ENCODE measurements at places on chromosomes 13 and 19. TPM values are rescaled to one million over a fixed set of nuclear protein-coding genes. Genes with fewer than 3 reads are reported as not detected.

- no peak for DNase-seq
Observed at GRCh38 chr13:104584481-104584880, 1518.3 kb upstream of the SLC10A2 start.

DNA sequence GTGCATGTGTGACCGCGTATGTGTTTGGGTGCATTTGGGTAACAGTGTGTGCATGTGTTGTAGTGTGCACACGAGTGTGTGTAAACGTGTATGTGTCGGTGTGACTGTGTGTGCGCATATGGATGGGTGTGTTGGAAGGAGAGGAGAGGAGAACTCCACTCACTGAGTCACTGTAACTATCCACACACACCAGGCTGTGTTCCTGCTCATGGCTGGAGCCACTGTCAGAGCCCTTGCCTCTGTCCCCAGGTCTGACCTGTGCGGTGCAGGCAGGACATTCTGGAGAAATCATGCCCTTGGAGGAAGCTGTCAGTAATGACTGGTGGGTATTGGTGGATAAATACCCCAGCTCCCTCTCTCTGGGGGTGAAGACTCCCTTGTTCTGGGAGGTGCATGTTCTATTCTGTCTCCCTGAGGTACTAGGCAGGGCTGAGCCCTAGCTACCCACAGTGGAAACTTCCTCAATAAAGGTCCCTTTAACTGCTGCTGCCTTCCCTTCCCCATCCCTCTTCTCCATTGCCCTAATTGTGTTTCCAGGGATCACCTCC, 48.4 kb downstream of the CYP4F22 start:
- no peak for DNase-seq

- DNase-seq: no peak
Observed at GRCh38 chr13:72004784-72005374, 137.9 kb upstream of the DACH1 start.

- DNase-seq: no peak
Observed at GRCh38 chr13:97223037-97223710, 1.0 kb downstream of the MBNL2 start.

DNA sequence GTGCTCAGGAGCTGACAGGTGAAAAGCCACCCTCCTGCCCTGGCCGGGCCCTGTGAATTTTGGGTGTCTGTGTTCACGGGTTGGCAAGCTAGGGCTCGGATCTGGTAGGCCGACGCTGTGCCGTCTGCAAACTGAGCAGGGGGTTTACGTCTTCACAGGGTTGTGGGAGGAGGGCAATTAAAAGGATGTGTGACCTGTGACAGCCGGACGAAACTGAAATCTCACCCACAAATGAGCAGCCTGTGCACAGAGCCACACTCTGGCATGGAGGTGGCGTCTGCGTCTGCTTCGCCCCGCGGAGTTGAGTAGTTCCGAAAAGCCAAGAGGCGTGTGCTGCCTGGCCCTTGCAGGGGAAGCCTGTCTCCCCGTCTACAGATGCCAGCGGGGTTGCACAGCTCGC, 117.3 kb downstream of the KDM4B start:
- no peak for DNase-seq

DNA sequence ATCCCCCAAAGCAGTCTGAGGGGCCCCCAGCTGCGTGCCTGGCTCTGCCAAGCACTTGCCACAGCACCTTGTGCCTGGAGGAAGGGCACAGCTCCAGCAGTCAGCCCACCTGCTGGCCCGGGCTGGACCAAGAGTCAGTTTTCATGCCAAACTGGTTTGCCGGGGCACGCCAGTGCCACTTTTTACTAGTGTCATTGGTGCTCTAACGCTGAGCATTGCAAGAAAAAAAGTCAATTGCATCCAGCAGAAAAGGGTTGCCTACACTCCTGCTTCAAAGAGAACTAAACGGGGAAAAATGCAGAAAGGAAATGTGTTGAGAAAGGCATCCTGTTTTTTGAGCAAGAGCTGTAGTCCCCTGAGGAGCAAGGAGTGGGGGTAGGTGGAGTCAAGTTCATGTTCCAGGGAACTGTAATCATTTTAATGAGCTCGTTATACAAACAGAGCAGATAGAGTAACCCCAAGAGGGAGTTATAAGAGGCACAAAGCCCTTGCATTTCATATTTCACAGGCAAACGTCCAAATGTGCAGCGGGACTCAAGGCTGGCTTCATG, 68.4 kb downstream of the F2RL3 start:
- DNase-seq: no peak

DNA sequence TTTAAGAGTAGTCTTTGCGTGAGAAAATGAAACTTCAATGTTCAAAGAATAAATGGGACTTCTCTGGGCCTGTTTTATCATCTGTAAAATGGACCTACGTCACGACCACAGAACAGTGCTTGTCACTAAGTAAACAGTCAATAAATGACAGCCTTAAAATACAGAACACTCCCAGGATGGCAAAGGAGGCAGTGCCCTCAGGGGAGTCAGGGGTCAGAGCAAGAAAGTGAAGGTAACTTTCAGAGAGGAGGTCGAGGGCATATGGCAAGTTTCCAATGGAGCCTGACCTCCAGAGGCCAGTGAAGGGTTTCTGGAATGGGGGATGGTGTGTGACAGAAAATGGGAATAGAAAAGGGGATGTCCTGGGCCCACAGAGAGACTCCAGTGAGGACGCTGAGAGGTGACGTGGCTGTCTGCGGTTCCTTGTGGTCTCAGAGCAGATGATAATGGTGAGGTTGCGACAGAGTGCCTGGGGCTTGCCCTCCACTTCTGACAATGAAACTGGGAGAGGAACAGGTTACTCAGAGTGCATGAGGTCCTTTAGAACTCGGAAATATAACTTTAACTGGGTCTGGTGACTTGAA, 91.8 kb downstream of the UBL3 start:
- no peak for DNase-seq

- no peak for DNase-seq
Observed at GRCh38 chr19:34430738-34431625, 2.8 kb downstream of the UBA2 start.

DNA sequence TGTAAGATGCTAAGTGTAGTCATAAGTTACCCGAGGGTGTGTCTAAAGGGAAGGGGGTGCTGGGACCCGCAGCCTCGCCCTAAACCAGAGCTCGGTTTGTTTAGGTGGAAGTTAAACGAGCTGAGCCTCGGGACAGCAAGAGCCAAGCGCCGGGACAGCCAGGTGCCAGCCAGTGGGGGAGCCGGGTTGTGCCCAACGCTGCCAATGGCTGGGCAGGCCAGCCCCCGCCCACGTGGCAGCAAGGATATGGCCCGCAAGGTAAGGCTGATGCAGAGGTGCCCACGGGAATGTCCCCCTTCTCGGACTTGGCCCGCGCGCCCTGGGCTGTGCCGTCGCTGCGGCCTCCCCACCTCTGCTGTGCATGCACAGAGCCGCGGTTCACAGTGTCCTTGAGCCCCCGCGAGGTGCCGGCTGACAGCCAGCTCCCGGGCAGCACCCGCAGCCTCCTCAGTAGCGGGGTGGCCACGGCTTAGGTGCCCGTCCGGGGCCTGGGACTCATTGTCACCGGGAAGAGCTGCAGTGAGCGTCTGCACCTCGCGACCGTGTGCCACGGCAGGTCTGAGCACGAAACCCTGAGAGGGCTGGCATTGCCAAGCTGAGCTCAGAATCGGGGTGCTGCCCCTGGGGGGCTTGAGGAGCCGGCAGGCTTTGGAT, 9.3 kb upstream of the RPS15 start:
- no peak for DNase-seq

DNA sequence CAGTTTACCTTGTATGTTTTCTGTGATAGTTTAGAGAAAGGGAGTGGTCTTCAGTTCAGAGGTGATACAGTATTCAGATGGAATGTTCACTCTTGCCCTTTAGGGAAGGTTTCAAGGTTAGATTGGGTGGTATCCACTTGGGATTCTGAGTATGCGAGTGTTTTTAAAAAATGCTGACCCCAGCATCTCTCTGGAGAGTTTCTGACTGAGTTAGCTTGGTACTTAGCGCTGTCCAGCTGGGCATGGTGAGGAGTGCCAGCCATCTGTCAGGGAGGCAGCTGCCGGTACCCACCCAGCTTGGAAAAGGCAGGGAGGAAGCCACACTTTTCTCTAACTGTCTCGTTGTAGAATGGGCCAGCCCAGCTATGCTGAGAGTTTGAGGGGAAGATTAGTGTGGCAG, 63.3 kb downstream of the ARHGEF7 start:
- DNase-seq: no peak

DNA sequence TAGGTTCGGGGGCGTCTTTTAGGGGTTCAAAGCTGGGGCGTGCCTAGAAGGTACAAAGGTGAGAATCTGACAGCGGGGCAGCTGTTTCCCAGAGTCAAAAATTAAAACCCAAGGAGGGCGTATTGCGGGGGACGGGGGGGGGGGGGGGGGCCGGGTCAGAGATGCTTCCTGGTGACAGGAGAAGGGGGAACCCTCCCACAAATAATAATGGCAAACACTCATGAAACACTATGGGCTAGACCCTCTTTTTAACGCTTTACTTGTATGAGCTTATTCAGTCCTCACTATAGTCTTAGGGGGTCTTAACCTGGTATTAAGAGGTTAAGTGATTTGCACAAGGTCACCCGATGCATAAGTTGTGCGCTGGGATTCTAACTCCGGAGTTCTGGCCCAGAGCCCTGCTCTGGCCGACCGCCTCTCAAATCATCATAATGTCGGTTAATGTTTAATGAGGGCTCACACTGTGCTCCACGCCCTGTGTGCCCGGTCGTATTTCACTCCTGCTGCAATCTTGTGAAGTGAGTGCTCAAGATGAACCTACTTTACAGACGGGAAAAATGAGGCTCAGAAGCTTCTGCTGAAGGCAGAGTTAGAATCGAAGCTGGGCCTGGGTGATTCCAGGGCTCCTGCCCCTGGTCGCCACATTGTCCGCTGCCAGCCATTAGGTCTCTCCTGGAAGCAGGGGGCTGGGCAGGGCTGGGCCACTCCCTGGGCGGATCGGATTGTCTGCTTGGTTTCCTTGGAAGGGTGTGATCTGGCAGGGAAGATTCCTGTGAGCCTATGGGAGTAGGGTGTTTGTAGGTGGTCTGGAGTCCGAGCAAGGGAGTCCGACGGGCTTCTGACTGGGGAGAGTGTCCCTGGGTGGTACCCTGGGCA, 964 bp downstream of the PAK4 start:
- DNase-seq: no peak

GRCh38 chr13:65855242-65855805, 1374.8 kb downstream of the PCDH9 start:
- DNase-seq: no peak

DNA sequence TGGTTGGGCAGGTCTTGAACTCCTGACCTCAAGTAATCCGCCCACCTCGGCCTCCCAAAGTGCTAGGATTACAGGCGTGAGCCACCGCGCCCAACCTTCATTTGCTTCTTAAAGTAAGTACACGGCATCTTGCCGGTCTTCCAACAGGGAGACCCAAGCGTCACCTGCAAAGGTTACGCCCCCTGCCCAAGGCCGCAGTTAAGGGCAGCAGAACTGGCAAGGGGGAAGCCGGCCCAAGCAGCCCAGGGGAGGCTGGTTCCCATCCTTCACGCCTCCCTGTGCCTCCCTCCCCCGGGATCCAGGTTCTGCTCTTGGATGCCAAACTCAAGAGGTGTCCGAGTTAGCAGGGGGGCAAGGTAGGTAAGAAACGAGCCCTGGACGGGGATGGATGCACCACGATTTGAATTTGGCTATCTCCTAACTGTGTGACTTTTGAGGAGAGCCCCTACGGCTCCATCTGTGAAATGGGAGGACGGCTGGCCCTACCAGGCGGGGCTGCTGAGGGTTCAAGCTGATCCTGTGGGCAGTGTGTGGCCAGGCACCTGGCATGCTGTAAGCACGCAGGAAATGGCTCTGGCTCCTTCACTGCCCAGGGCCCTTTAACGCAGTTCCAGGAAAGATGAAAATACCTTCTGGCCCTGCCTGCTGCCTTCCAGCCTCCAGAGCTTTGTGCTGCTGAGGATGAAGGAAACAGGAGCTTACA, 9.0 kb downstream of the RFX1 start:
- peak; percentile 9 for DNase-seq

- DNase-seq: no peak
Observed at GRCh38 chr19:7612282-7613274, 16.8 kb downstream of the XAB2 start.

DNA sequence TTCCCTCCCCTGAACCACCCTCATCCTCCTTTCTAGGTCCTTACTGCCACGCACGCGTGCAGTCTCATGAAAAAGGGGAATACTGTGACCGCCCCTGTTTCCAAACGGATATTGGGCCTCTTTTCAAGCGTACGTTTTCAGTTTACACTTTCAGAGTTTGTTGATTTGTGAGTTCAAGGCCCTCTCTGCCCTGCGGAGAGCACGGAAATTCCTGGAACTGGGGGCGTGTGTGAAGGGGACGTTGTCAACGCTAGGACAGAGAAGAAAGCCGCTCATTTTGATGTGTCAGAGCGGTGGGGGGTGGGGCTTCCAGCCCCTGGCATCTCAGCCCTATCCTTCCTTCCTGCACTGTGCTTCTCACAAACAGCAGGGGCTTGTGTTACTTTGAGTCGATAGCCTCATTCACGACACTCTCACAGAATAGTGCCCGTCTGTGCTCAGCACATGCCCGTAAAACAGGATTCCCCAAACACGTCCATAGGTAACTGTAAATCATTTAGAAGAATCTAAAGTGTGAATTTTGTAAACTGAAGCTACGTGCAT, 137.6 kb upstream of the PEG3 start:
- DNase-seq: no peak

- DNase-seq: no peak
Observed at GRCh38 chr19:18775586-18776287, 15.4 kb downstream of the COMP start.

DNA sequence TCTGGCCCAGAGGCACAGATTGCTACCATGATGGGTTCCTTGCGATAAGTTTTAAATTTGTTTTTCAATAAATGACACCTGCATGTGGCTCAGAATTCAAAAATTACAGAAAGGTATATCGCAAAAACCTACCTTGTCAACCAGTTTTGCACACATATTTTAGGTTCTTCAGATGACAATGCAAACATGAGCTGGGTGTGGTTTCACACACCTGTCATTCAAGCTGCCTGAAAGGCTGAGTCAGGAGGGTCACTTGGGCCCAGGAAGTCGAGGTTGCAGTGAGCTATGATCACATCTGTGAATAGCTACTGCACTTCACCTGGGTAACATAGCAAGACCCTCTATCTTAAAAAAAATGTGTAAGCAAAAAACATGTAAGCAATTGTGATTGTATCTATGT, 56.1 kb downstream of the DNM2 start:
- DNase-seq: no peak

GRCh38 chr13:91368676-91369440, 21.4 kb downstream of the MIR17HG start:
- DNase-seq: no peak

- no peak for DNase-seq
Observed at GRCh38 chr13:114263578-114263977, 17.8 kb upstream of the UPF3A start.

DNA sequence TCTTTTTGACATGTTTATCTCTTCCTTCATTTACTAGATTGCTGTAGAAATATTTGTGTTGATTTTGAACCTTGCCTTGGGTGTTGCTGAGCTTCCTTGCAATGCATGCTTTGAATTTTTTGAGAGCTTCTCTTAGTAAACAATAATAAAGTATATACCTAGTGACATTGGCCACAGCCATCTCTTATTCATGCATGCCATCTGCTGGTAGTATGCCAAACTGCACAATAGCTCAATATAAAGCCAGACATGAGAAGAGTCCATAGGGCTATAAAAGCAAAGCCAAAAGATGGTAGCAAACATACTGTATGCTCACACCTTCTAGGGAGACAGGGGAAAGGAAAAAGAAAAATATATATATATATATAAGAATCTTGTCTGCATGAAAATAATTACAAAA, 18.9 kb upstream of the ZSCAN5A start:
- no peak for DNase-seq

The PNMA8C gene
- not detected for polyA plus RNA-seq

The IFNL1 gene
- polyA plus RNA-seq: not detected

The BRME1 gene
- 1.7 TPM for polyA plus RNA-seq

The PRODH2 gene
- not detected for polyA plus RNA-seq
